ENCODE measurements at places on chromosomes 3 and 15.

DNA sequence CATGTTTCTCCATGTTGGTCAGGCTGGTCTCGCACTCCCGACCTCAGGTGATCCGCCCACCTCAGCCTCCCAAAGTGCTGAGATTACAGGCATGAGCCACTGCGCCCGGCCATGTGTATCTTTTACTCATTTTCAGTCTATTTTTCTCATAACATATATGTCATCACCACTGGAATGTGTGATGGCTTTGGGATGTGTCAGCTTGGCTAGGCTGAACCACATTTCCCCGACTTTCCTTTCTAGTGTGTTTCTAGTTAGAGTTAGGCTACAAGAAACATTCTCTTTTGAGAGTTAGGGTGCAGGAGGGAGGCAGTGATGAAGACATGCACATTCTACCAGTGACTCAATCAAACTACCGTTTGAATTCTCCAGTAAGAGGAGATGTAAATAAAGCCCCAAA is 444.9 kb upstream of the THBS1 start:
- DNase-seq, result no peak

DNA sequence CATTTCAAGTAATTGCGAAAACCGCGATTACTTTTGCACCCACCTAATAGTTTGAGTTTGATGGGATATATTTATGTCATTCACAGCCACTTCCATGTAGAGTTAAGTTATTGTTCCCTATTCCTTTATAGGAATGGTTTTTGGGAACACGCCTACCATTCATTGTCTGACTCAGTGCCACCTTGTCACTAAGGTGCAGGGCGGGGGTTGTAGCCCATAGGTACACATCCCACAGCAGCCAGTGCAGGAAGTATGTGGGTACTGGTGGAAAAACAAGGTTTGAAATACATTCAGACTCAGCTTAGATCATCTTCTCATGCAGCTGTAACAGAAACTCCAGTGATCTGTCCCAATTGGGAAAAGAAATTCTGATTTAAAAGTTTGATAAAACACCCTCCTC is 48.2 kb upstream of the CFAP161 start:
- DNase-seq, result no peak

GRCh38 chr3:24495326-24495994 is 810 bp upstream of the THRB start:
- DNase-seq, result no peak

- DNase-seq, result no peak
Measured at GRCh38 chr3:172030181-172030580, 9.2 kb upstream of the FNDC3B start.

DNA sequence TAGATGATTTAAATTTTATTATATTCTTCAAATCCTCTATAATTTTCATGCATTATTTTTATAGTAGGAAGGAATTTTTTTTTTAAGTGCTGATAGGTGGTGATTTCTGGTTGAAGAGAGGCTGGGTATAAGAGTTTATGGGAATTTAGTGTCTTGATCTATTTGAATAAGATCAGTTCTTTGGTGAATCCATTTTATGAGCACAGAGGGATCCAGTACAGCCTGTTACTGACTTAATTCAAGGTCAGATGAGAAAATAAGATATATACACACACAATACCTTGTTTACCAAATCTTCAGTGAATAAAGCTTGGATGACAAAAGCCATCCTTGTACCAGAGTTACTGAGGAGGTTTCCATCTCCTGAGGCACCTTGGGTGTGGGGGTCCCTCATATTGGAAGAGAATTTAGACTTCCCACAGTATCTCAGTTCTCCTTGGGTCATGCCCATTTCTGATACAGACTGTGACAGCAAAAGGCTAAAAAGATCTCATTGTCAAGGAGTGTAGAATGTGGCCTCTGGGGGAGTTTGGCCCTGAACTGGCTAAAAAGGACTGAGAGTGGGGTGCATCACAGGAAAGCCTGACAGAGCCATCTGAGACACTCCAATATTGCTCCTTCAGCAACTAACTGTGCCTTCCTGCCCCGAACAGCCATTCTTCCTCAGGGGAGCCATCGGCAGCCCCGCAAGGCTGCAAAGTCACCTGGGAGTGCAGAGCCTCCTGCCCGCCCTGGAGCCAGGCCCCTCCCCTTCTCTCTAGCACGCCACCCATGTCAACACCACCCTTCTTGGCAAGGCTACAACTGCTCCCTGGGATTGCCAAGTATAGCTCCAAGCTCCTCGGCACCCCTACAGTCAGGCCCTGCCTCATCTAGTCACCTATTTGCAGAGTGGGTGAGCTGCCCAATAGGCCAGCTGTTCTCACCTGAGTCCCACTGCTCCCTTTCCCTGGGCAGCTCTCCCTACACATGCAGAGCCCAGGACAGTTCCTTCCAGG is 43.1 kb upstream of the HACD2 start:
- no peak for DNase-seq

GRCh38 chr3:162933656-162934055 is 1437.0 kb downstream of the OTOL1 start:
- DNase-seq, result no peak

GRCh38 chr3:142215106-142215505 is 10.3 kb downstream of the GK5 start:
- DNase-seq, result no peak

Measured in stimulated activated CD8-positive, alpha-beta memory T cell treated with anti-CD3 and anti-CD28 coated beads, Interleukin-4, amount 100 ng/mL, for 1 hour (primary cell).